HFF-Myc (cell line): ENCODE measurements at places on chromosomes 1 and 21.

DNA sequence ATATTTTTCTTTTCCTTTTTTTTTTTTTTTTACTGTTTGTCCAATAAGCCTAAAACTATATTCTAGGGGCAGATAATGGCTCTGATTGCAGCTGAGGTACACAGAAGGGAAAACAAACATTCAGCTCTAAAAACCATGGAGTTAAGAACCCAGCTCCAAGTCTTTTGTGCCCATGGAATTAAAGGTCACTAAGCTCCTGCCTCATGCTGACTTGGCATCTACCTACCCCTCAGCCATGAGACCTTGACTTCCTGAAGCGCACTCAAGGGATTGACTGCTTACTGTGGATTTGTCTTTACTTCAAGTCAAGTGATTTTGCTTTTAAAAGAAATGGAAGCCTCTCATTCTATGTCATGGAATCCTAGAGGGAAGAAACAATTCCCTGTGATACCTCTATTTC, 192.3 kb downstream of the AMY1C start:
- no peak for DNase-seq

DNA sequence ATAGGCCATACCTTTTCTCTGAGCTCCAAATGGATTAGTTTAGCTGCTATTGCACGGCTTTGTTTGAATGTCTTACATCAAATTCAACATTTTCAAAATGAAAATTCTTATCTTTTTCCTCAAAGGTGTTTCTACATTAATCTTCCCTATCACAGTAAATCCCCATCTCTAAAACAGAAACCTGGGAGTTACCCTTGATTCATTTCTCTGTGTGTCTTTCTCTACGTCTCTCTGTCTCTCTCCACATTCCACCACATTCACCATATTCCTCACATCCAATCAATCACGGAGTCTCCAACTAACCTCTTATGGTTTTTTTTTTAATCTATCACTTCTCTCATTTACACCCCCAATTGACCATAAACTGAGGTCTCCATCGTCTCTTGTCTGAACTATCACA, 24.1 kb downstream of the PTGER3 start:
- DNase-seq = no peak

GRCh38 chr1:26727476-26727875, 31.7 kb downstream of the ARID1A start:
- no peak for DNase-seq

DNA sequence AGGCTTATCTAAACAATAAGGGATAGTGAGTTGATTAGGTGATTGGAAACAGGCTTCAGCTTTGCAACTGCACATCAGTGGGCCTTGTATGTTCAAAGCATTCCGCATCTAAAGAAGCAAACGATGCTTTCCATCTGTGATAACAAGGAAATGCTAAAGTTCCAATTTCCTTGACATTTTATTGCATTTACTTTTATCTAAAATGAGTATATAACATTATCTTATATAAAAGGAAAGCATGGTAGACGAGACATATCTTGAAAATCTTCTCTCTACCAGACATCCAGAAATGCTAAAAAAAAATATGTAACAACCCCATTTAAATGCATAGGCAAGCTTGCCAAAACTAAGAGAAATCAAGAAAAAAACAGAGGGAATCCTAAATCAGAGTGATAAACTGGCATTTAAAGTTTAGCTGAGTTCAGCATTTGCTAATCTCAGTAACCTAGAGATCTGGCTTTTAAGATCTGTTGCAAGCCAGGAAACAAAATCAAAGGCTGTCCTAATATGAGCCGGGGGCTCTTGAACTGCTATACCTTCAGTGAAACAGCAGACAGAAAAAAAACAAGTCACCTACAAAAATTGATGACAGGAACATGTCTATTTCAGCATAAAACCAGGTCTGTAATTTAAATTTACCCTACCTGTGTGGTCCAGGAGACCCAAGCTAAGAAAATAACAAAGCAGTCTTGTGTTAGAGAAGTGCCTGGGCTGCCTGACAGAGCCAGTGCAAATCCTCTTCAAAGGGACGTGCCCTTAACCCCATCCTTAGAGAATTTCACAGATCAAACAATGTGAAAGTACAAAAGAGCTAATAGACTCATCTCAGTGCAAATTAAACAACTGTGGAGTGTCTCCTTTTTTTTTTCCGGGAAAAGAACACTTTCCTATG, 3.1 kb upstream of the RGS13 start:
- no peak for DNase-seq

GRCh38 chr1:71885171-71885570, 397.2 kb downstream of the NEGR1 start:
- no peak for DNase-seq

GRCh38 chr1:93612510-93612909, 69.1 kb downstream of the BCAR3 start:
- DNase-seq = no peak

GRCh38 chr1:241396747-241397681, 40.0 kb upstream of the RGS7 start:
- DNase-seq = no peak

DNA sequence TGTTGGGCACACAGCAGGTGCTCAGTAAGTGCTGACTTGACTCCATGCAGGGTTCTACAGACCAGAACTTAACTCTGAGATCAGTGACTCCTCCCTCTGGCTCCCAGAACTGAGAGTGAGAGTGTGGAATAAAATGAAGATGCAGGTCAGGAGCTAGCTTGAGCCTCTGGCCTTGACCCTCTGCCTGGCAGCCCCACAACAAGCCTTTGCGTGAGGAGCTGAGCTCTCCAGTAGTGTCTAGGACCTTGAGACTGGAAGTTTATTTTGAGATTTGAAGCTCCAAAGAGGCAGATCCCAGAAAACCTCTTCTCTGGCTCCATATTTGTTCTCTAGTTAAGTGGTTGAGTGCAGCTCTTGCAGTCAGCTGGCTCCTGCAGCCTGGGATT, 3.4 kb upstream of the WNT2B start:
- DNase-seq = no peak

- DNase-seq = no peak
Observed at GRCh38 chr1:224213438-224214119, 30.5 kb downstream of the DEGS1 start.

DNA sequence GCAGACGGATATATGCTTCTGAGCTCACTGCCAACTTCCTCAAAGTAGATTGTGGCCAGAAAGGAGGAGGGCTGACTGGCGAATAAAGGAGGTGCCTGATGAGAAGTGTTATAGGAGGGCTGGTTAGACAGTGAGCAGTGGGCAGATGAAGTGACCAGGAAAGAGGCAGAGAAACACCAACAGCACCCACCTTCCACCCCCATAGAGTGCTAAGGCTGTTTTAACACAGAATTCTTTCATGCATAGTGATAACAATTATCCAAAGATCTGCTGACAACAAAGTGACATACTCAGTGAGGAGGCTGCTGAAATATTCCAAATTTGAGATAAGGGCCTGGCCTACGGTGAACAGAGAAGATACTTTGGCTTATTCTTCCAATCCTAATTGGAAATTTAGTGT, 21.2 kb upstream of the MTR start:
- no peak for DNase-seq

DNA sequence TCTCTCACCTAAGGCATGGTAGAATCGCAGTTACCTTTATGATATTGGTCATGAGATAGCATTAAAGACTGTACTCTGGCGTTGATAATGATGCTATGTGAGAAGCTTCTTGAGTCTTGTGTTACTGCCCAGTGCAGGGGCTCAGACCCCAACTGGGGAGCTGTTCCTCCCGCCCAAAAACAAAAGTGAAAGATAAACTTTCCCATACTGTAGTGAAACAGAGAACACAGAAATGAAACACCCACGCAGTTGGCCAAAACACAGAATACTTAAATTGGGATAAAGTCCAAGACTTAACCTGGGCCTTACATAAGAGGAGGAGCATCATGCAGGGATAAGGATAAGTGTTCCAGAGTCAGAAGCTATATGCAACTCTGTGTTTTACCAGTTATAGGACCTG, 130.6 kb downstream of the HHIPL2 start:
- no peak for DNase-seq

DNA sequence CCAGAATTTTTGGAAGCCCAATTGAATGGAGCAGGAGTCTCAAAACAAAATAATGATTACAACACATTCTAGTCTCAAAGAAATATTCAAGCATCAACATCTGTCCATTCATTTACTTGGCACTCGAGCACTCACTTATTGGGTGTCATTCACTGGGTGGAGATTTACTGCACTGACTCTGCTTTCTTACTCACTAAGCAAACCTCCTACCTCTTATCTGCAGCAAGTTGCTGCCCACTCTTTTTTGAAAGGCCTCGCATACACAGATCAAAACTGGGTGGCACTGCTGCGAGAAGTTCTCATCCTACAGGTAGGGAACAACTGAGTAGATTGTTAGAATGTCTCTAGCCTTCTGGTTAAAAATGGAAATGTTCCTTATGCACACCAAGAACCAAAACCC, 18.0 kb downstream of the RHBDL2 start:
- no peak for DNase-seq

DNA sequence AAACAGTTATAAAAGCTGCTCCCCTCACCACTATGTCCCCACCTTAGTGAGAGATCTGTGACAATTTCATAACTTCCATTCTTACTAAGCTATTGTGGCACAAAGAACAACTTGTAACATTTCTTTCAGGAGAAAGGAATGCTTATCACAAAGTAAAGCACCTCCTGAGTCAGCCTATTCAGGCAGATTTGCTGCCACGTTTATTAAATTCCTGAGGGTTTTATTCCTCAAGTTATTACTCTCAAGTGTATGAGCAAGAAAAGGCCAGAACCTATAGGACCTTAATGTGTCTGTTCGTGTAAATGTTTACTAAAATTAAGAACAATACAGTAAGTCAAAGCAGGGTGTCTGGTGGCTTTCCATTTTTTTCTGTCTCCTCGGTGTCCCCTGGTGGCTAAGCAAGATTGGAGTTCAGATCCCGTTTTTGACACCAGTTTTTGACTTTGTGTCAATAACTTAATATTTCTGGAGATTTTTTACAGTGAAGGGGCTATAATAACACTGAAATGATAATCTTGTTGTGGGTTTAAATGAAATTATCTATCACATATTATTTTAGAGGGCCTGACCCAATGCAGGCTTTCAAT, 1539.6 kb downstream of the BRINP3 start:
- no peak for DNase-seq

GRCh38 chr1:56295949-56296929, 283.1 kb downstream of the PLPP3 start:
- DNase-seq = no peak

GRCh38 chr1:101262630-101263348, 26.0 kb downstream of the S1PR1 start:
- DNase-seq = no peak

GRCh38 chr1:226617109-226617508, 68.5 kb downstream of the STUM start:
- no peak for DNase-seq

DNA sequence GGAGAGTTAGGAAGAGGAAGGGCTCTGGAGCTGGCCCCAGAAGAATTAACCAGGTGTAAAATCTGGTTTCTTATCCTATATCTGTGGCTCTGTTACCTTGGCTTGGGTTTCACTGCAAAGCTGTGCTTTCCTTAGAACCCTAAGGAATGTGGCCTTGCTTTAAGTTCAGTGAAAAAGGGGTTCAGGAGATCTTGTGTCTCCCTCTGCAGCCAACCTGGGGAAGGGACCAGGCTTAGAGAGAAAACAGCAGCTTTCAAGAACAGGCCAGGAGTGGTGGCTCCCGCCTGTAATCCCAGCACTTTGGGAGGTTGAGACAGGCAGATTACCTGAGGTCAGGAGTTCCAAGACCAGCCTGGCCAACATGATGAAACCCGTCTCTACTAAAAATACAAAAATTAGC, 16.1 kb upstream of the MYCL start:
- no peak for DNase-seq

DNA sequence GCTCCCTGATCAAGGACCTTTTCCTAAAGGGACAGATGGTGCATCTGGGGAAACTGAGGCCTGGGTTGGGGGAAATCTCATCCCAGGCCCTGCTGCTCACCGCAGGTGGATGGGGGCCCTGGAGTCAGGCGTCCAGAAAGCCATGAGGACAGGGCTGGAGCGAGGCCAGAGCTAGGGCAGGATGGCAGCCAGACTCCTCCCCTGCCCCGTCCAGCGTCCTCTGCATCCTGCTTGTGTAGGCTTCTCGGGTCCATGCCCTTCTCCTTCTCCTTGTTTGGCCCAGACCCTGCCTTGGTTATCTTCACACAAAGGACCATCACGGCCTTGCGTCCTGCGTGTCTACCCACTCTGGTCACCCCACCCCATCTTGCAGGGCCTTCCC, 43.0 kb downstream of the TRIM11 start:
- no peak for DNase-seq

- no peak for DNase-seq
Observed at GRCh38 chr1:177119311-177119710, 45.2 kb downstream of the ASTN1 start.

- no peak for DNase-seq
Observed at GRCh38 chr21:39073063-39073462, 110.2 kb downstream of the PSMG1 start.

GRCh38 chr1:65880611-65881010, 87.9 kb downstream of the PDE4B start:
- DNase-seq = no peak

- no peak for DNase-seq
Observed at GRCh38 chr1:240352769-240353168, 259.2 kb downstream of the GREM2 start.

GRCh38 chr1:172185996-172186395, 234.5 kb upstream of the C1orf105 start:
- no peak for DNase-seq

GRCh38 chr1:39657402-39657801, 14.5 kb downstream of the NT5C1A start:
- no peak for DNase-seq

DNA sequence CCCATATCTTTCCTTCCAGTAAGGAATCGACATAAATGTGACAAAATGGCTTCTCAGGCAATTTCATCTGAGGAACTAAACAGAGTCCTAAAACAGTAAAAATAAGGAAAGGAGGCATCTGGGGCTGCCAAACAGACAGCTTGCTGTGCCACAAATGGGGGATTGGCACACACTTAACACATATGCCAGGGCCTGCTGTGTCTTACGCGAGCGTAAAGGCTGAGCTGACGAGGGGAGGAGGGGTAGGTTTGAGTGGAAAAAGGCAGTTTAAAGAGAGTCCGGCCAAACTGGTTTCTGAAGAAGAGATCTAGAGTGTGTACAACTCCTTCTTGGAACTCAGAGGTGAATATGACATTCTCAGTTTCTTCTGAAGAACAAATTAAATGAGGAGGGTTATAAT, 244.1 kb upstream of the MAP1LC3C start:
- DNase-seq = no peak
